ENCODE measurements at places on chromosomes 6 and 20.

GRCh38 chr20:1118336-1119127, at the start of gene PSMF1:
TSS of gene PSMF1 (plus strand) at chr20:1118602. CDS start at chr20:1118774, 172 bp downstream.
- peak; percentile 97 for DNase-seq

- DNase-seq: no peak
Observed at GRCh38 chr6:125231574-125232343, 70.0 kb downstream of the HDDC2 start.

- no peak for DNase-seq
Observed at GRCh38 chr20:15339264-15339663, 1001.9 kb upstream of the FLRT3 start.

DNA sequence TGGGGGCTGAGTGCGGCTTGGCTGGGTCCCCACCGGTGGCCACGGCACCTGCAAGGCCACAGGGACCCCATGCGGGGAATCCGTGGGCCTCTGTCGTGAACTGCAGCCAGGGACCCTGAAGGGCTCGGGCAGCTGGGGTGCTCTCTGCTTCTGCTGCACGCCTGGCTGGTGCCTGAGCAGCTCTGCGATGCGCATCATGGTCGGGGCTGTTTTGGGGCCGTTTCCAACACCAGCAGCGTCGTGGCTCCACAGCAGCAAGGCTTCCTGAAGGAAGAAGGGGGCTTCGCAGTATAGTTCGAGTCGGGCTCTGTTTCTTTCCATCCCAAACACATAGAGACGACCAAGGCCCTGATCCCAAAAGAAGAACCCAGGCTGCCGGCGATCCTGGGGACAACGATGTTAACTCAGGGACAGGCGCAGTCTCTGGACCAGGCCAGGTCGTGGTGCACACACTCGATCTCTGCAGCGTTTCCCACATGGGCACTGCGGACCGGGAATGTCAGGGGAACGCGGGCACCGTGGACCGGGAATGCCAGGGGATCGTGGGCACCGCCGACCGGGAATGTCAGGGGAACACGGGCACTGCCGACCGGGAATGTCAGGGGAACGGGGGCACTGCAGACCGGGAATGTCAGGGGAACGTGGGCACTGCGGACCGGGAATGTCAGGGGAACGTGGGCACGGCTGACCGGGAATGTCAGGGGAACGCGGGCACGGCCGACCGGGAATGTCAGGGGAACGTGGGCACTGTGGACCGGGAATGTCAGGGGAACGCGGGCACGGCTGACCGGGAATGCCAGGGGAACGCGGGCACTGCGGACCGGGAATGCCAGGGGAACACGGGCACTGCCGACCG, 36.8 kb upstream of the BHLHE23 start:
- DNase-seq: no peak

- peak; percentile 46 for DNase-seq
Observed at GRCh38 chr20:46512943-46513844, at the start of gene ZNF334. TSS of gene ZNF334 (minus strand) at chr20:46513559. CDS start at chr20:46512102, 1,457 bp downstream.

DNA sequence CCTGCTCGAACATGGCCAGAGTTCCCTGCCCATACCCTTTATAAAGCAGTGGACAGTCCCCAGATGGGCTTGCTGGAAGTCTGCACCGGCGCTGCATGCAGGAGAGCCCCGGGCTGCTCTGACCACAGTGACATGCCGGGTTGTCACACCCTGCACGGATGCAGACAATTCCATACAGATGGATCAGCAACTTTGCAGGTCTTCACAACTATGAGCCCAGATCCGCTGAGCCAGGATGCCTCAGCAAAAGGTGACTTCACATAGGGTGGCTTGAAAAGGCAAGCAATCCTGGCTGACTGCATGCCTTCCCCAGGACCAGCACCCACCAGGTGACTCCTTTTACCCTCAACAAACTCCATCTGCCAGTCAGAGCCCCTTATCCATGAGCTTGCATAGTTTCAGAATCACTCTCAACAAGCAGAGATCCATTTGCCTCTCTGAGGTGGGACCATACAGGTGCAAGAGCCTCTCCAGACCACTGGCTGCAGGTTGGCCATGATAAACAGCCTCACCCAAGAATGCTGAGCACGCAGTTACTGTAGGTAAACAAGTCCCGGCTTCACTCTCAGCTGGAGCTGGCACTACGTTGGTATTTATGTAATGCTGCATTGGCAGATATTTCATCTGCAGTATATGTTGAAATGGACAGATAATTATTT, 183.0 kb upstream of the QKI start:
- DNase-seq: no peak

GRCh38 chr20:3705491-3705969, 6.9 kb downstream of the SIGLEC1 start:
- DNase-seq: no peak

DNA sequence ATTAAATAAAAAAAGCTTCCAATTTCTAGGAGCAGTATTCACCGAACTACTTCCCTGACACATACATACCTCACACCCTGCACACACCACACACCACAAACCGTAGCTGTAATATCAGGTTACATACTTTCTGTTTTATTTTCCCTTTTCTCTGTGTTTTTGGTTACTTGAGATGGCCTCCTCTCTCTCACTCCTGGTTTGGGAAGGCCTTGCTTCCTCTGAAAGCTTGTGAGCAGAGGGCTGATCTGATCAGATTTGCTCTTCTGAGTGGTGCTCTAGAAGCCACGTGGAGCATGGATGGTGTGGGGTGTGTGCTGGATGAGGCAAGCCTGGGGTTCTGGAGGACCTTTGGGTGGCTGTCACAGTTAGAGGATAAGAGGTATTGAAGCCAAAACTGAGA, 20.9 kb downstream of the UTRN start:
- no peak for DNase-seq

DNA sequence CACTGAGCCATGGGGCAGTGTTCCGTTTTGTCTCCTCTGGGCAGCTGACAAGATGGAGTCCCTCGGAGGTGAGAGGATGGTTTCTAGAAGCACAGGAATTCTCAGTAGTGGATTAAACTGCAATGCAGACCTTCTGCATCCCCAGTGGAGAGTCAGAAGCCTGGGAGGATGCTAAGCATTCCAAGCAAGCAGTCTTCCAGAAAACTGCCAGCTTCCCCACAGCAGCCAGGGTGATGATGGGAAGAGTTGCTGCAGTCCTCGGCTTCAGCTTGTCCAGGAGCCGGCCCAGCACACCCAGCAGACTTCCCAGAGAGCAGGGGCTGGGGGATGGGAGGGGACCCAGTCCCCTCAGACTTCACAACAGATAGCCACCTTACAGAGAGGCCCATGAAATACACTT, 163.6 kb downstream of the LY86 start:
- DNase-seq: no peak

DNA sequence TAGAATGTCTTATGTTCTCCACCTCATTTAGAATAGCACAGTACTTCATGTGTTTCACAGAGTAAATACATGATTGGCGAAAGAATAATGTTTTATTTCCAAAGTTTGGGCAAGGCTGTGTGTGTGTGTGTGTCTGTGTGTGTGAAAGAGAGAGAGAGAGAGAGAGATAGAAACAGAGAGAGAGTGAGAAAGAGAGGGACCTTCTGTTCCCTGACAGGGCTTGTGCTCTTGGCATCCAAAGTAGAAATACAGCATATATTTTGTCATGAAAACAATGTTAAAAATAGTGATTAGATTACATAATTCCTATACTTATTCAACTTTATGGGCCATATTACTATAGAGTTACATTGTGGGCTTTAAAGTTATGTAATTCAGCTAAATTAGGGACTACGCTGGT, 201.2 kb downstream of the KIF6 start:
- DNase-seq: no peak

DNA sequence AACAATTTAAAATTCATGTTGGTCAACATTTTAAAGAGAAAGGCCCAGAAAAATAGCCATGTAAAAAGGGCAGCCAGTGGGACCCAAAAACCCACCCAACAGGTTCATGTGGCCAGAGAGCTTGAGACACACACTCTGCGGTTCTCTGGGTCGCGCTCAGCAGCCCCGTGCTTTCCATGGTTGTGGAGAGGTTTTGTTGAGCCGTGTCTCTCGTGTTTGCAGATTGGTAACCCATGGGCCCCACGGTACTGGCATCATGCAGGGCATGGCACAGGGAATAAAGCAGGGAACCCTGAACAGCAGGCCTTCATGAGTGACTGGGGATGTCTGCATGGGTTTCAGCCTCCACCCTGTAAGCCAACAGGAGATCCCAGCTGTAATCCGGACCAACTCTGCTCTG, 127.7 kb upstream of the CST7 start:
- DNase-seq: no peak

DNA sequence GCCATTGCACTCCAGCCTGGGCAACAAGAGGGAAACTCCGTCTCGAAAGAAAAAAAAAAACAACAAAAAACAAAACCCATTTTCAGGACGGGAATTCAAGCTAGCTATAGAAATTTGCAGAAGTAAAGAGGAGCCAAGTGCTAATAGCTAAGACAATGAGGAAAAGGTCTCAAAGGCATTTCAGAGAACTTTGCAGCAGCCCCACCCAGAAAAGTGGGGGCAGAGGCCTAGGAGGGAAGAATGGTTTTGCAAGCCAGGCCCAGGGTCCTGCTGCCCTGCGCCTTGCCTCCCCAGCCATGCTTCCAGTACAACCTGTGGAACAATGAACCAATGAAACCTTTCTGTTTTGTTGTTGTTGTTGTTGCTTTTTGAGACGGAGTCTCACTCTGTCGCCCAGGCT, 38.3 kb upstream of the SAMHD1 start:
- DNase-seq: no peak

- DNase-seq: no peak
Observed at GRCh38 chr20:36541227-36541767, at the start of gene MYL9. TSS of gene MYL9 (plus strand) at chr20:36541519. CDS start at chr20:36544885, 3,366 bp downstream.

GRCh38 chr20:3311623-3312022, 72.6 kb upstream of the SLC4A11 start:
- DNase-seq: no peak

DNA sequence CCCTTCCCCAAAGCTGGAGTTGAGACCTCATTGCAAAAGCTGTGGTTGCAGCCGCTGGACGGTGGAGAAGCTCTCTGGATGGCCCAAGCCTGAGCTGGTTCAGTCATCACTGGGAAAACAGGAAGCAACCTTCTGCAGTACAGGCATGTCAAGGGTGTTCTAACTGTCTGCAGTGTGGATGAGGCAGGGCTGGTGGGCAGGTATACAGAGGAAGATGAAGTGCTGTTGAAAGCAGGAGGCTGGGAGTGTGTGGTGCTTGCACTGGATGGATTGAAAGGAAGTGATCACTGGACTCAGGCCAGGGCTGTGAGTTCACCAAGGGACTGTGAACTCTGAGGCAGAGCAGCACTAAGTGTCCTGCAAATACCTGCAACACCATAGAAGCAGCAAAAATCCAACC, 89.0 kb upstream of the NOX3 start:
- DNase-seq: no peak

DNA sequence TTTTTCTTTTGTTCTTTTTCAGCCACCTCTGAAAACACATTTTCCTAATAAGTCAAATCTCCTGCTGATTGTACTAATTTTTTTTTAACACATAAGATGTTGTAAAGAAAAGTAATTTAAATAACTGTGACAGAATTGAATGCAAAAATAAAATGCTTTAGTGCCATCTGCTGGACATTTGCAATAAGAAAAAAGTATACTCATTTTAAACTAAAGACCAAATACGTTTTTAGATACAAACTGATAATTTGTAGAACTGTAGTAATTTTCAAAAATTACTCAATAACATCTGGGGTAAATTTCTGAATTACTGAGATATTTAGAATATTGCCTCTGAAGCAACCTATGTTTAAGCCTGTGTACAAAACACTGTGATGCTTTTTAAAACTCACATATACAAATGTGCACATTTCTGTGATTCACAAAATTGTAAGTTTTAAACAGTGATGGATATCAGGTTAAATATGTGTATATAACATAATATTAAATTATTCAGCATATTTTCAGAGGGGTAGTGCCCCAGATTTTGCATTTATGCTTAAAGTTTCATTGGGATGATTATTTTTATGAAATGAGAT, 198.7 kb downstream of the RIMS1 start:
- DNase-seq: no peak

DNA sequence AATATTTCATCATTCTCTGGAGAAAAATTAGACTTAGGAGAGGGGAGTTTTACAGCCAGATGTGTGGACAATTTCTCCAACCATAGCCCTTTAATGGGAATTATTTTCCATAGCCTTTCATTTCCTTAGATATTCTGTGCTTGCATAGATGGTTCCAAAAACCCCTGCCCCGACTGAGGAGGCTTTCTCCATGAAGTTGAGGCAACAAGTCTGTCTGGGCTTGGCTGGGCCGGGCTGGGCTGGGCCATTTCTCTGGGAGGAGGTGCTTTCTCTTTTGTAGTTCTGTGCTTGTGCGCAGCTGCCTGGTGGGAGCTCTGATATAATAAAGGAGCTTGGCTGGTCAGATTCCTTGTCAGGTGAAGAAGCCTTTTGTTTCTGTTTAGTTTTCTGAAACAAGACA, 71.4 kb downstream of the SOBP start:
- no peak for DNase-seq

DNA sequence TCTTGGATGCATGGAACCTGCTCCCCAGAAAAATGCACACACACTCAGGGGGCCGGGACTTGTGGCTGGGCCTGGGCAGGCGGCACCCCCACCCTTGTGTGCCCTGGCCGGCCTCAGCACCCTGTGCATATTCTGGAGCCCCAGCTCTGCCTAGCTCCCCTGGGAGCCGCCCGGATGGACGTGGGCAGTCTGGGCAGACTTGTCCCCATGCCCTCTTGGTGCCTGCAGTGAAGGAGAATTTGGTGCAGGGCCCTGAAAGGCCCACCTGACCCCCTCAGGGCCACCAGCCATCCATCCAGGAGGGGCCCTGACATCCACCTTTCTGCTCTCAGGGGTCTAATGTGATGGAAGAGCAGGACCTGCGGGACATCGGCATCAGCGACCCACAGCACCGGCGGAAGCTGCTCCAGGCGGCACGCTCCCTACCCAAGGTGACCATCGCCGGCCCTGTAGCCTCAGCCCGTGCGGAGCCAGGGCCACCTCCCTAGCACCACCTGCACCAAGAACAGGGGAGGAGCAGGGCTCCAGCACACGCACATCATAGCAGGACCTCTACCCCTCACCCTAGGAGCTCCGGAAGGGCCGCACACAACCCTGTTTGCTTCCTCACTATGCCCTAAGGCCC, 62.8 kb downstream of the TCP11 start:
- DNase-seq: no peak

- no peak for DNase-seq
Observed at GRCh38 chr6:55033016-55033546, 141.2 kb upstream of the HCRTR2 start.

DNA sequence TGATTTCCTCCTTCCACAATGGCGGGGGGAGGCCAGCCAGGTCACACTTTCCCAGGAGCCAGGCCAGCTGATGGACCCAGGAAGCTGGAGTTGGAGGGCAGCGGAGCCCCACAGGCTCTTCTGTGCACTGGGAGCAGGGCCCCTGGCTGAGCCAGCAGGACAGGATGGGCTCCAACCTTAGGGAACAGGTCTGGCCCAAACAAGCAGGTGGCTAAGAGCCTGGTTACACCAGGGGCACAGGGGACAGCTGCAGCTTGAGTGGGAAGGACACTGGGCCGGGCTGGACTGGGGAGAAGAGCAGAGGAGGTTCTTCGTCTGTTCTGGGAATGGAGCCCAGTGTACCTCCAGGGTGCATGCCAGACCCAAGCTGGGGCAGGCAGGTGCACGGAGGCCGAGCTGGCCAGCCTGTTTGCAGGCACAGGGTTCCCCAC, 102.3 kb downstream of the DLL1 start:
- DNase-seq: no peak

GRCh38 chr6:168130697-168131371, 51.8 kb upstream of the FRMD1 start:
- DNase-seq: no peak

- no peak for DNase-seq
Observed at GRCh38 chr20:49951151-49951550, 15.0 kb downstream of the RNF114 start.

All from stimulated activated CD4-positive, alpha-beta T cell treated with anti-CD3 and anti-CD28 coated beads, Interleukin-2, amount 100 ng/mL, for 24 hours (primary cell).